ENCODE measurements at places on chromosomes 3 and 15.

GRCh38 chr3:13285007-13285567, 135.0 kb downstream of the NUP210 start:
- no peak for DNase-seq

DNA sequence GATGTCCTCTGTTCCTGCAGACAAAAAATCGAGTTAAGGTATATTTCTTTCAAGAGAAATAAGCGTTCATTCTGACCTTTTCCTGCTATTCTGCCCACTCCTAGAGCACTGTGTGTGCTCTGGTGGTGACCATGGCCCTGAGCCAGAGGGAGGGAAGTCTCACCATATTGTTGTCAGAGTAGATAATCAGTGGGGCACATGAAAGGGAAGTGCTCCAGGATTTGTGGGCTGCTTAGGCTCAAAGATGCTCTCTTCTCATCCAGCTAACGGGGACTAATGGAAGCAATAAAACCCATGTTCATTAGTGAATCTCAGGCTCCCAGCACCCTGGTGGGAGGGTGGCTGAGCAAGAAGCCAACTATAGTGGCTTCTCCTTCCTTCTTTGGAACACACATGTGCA, 70.7 kb upstream of the EOMES start:
- DNase-seq: no peak

- DNase-seq: no peak
Measured at GRCh38 chr3:31922962-31923361, 58.1 kb downstream of the OSBPL10 start.

- no peak for DNase-seq
Measured at GRCh38 chr3:123611082-123611481, 26.2 kb upstream of the HACD2 start.

GRCh38 chr3:52982839-52983238, 63.0 kb downstream of the SFMBT1 start:
- DNase-seq: no peak

- DNase-seq: no peak
Measured at GRCh38 chr15:71357321-71357732, 242.1 kb downstream of the THSD4 start.

DNA sequence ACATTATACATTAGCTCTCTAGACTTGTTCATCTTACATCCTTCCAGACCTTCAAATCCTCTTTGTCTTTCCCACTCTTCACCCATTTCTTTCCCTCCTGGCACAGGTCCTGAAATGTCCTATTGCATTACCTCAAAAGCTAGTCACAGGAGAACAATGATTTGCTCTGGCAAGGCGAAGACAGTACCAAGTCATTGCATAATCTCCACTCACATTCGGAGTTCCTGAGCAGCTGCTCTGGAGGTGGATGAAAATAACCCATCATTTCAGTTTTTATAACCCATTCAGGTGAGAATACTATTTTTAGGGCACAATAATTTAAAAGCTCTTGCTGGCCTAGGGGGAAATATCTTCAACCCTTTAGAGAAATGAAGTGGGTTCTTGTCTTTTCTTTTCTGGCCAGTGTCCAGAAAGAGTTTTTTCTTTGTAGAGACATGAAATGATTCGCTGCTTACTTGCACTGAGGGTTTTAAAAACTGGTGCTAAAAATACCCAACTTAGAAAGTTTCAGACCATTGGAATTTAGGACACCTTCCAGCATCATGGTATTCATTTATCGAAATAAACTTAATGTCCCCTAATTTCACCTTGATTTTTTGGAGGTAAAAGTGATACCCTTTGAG, 23.4 kb upstream of the DYNC1LI1 start:
- DNase-seq: no peak

- DNase-seq: no peak
Measured at GRCh38 chr15:78394981-78395616, 42.9 kb upstream of the IREB2 start.

GRCh38 chr3:197600796-197601565, 45.2 kb upstream of the BDH1 start:
- DNase-seq: no peak

DNA sequence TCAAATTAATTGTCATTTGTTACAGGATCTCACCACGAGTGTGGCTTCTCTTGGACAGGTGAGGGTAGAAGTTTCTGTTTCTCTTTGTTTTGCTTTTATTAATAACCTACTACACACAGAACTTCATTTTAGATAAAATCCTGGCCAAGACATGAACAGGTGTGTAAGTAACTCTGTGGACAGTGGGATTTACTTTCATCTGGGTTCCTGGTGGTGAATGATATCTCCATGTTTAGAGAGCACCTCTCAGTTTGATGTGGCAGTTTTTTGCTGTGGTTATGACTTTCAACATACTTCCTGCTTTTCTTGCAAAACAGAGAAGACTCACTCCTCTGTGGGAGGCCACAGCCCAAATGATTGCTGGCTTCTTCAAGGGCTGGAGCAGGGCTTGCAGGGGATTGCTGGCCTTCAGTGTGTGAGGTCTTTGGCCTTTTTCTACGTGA, 71.1 kb upstream of the XCR1 start:
- DNase-seq: no peak

GRCh38 chr3:189772584-189772983, 141.4 kb downstream of the TP63 start:
- DNase-seq: no peak
